Mesendoderm (in vitro differentiated cells): ENCODE measurements at places on chromosomes 12 and 14.

GRCh38 chr12:67742461-67742860, 93.9 kb downstream of the DYRK2 start:
- peak; percentile 85 for DNase-seq

GRCh38 chr12:131592972-131593371, 117.9 kb upstream of the SFSWAP start:
- no peak for DNase-seq

DNA sequence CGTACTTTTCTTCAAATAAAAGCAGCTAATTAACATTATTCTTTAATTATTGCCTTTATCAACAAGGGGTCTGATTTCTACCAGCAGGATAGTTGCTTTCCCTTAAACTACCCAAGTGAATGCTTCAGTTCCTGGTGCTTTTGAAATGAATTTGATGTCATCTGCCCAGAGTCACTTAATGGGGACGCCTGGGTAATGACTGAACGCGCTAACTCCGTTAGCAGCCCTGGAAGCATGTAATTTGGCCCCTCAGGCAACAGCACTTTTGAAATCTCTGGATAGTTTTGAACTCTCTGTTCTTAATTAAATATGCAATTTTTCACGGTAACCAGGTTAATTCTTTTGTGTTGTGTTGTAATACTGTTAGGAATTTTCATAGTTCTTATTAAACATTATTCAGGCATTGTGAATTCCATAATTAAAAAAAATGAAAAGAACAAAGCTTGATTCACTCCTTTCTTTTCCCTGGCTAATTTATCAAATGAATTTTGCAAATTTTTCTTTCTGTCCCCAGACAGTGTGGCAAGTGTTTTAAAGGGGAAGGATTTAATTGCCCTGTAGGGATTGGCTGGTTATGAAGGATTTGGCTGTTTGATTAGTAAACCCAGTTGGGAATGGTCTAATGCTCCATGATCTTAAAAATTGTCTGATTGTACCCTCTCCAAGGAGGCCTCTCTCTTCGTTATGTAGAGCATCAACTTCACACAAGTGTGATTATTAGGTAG, 137.5 kb upstream of the MYL2 start:
- no peak for DNase-seq

DNA sequence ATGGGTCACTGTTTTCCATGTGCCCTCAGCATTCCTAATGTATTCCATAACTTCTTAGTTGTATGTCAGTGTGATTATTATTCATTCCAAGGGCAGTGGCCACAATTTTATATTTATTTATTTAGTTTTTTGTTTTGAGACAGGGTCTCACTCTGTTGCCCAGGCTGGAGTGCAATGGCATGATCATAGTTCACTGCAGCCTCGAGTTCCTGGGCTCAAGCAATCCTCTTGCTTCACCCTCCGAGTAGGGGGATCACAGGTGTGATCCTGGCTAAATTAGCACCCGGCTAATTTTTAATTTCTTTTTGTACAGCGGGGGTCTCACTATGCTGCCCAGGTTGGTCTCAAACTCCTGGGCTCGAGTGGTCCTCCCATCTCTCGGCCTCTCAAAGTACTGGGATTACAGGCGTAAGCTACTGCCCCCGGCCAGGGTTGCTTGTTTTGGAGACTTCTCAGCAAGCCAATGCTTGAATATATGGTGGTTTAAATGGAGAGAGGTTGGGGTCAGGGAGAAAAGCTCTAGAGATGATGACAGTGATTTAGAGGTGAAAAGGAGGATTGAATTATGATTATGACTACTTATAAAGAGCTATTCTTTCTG, 7.6 kb downstream of the GPRC5A start:
- DNase-seq, result no peak

DNA sequence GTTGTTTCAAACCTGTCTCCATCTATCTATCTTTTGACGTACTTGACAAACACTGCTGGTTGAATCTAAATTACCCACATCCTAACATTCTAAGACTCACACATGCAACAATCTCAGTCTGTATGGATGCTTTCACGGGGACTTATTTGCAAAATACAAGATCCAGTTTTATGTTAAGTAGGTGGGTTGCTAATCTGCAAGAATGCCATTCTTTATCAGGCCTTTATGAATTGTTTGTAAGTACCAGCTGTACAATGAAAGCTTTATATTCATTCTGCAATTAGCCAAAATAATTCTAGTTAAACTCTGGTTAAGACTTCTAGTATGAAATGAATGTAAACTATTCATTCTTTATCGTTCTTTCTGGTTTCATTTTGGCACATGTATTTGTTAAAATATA, 135.1 kb downstream of the NAV3 start:
- no peak for DNase-seq
